ENCODE measurements at places on chromosomes 6 and 20. TPM values are rescaled to one million over a fixed set of nuclear protein-coding genes. Genes with fewer than 3 reads are reported as not detected.

The DTD1 gene
- 81.2 TPM for total RNA-seq

The RSPH4A gene
- 0.24 TPM for total RNA-seq

The CRISP2 gene
- not detected for total RNA-seq

The RIPPLY2 gene
- 0.41 TPM for total RNA-seq

The ADAM33 gene
- not detected for total RNA-seq

The SEMG1 gene
- total RNA-seq: not detected

The PAX1 gene
- not detected for total RNA-seq

The PLEKHG1 gene
- total RNA-seq: 0.50 TPM

The ADGRF1 gene
- total RNA-seq: 0.05 TPM

The PNPLA1 gene
- not detected for total RNA-seq

The NKX2-2 gene
- total RNA-seq: not detected

The SPDEF gene
- total RNA-seq: 2.7 TPM

The MYT1 gene
- total RNA-seq: 0.11 TPM

The SLC26A8 gene
- total RNA-seq: not detected

The BPHL gene
- total RNA-seq: 16.3 TPM

The TAAR1 gene
- total RNA-seq: not detected

The LIME1 gene
- 11.6 TPM for total RNA-seq

The POPDC3 gene
- 31.2 TPM for total RNA-seq

The SIRPB2 gene
- not detected for total RNA-seq

The TOMM34 gene
- total RNA-seq: 46.3 TPM

The TRIM31 gene
- 2.0 TPM for total RNA-seq

The FABP7 gene
- total RNA-seq: not detected

The SOX18 gene
- 1.1 TPM for total RNA-seq

The ERGIC3 gene
- total RNA-seq: 237 TPM

The TSPYL1 gene
- 35.2 TPM for total RNA-seq

The PAK1IP1 gene
- 25.2 TPM for total RNA-seq

The SAMD3 gene
- not detected for total RNA-seq

Measured in A549 treated with DMSO at 1 μM for 4 hours (cell line).